ENCODE measurements at places on chromosomes 1 and 21. TPM values are rescaled to one million over a fixed set of nuclear protein-coding genes. Genes with fewer than 3 reads are reported as not detected.

SMPDL3B gene
- total RNA-seq: 0.28 TPM

NOL9 gene
- 58.0 TPM for total RNA-seq

PLEKHA6 gene
- total RNA-seq: 1.3 TPM

PACC1 gene
- 16.4 TPM for total RNA-seq

HHIPL2 gene
- total RNA-seq: 0.32 TPM

CCDC27 gene
- not detected for total RNA-seq

KCNE1 gene
- total RNA-seq: 0.15 TPM

DCST2 gene
- 2.2 TPM for total RNA-seq

WNT2B gene
- total RNA-seq: 0.32 TPM

GOLT1A gene
- not detected for total RNA-seq

PTGER3 gene
- not detected for total RNA-seq

DNA sequence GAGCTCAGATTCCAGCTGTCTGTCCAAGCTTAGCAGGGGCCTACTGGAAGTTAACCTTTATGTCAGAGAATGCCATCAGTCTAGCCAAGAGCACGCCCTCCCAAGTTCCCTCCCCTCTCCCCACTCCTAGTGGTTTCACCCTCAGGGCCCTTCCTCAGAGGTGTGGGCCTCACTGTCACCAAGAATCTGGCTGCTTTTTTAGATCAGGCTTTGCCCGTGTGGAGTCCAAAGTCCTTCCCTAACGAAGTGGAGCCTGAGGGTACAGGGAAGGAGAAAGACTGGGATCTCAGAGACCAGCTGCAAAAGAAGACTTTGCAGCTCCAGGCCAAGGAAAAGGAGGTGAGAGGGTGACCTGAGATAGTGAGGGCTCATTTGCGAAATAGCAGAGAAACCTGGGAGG, 4.1 kb downstream of the C1orf74 start:
- no peak for ATAC-seq

GRCh38 chr1:222026280-222026679, 284.4 kb upstream of the DUSP10 start:
- ATAC-seq: no peak

DNA sequence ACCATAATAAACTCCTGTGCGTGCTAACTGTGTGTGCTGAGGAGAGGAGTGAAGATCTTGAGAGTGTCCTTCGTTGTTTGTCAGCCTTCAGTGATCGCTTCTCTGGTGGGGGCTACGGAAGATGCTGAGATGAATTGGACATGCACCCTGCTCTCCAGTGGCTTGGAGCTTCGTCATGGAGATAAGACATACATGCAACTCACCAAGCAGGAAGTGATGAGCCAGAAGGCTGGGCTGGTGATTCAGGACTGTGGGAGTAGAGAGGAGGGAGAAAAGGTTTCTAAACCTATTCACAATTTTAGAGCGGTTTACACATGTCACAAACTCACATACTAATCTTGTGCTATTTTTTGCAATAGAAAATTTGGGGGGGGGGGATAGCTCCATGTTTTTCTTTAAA, 128.9 kb upstream of the ADAR start:
- peak; percentile 100 for ATAC-seq

- ATAC-seq: no peak
These were observed 33.1 kb downstream of the SIPA1L2 start for GRCh38 chr1:232596666-232597303.

- ATAC-seq: no peak
These were observed 13.8 kb downstream of the RGS4 start for GRCh38 chr1:163082971-163083370.

GRCh38 chr1:221723848-221724236, 18.0 kb downstream of the DUSP10 start:
- no peak for ATAC-seq

GRCh38 chr1:211493876-211494653, 2.1 kb upstream of the RD3 start:
- ATAC-seq: no peak

DNA sequence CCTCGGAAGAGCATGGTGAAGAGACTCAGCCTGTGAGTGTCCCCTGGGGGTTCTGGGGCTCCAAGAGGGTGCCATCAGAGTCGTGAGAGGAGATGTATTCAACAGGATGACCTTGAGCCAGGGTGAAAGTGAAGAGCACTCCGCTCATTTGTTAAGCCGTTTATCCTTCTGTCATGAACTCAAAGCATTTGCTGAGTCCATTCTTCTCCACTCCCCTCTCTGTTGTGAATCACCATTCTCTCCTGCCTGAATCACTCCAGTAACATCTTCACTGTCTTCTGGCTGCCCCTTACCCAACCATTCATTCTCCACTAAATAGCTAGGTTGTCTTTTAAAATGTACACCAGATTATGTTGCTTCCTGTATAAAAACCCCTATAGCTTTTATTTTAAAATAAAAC, 102.2 kb downstream of the RGL1 start:
- ATAC-seq: no peak

DNA sequence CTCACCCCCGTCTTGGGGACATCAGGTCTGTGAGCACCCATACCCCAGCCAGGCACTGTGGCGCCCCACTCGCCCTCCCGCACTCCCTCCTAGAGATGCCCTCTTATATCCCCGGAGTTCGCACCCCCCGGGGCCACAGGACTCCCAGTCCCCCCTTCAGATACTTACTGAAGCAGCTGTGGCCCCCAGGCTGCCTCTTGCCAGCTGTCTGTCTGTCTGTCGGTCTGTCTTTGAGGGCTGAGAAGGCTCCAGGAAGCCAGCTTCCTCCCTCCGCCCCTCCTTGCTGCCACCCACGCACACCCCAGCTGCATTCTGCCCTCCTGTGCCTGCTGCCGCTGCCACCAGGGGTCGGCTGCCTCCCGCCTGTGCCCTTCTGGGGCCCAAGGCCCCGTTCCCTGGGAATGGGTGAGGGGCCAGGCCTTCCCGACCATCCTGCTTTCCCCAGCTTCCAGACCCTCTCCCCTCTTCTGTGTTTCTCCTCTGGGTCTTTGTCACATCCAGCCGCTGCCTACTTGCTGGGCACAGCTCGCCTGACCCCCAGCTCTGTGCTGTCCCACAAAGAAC, at the start of gene PTPN7:
Gene PTPN7, minus strand, starts transcription at position 226 of the 564 bp plus-strand sequence. CDS start 1,200 bp downstream, outside the sequence.
- peak; percentile 57 for ATAC-seq

GRCh38 chr21:28663111-28663693, 329.5 kb downstream of the LTN1 start:
- no peak for ATAC-seq

GRCh38 chr1:112692681-112693080, 14.2 kb downstream of the RHOC start:
- ATAC-seq: no peak

DNA sequence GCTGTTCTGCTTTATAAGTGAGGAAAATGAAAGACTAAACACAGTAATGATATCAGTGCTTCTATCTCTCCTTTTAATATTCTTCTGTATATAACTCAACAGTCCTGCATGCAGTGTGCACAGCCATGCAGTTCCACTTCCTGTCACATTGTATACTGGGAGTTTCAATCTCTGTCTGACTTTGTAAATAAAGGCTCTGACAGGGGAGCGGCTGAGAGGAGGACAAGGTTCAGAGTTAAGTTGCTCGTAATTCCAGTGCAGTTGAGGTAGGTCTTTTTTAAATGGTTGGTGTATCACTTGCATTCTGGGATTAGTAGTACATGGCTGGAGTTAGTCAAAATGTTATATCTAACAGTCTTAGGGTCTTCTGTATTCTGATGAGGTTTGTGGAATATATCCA, 264.5 kb downstream of the OLFM3 start:
- ATAC-seq: no peak

GRCh38 chr1:6140413-6140812, 39.7 kb downstream of the CHD5 start:
- ATAC-seq: no peak

DNA sequence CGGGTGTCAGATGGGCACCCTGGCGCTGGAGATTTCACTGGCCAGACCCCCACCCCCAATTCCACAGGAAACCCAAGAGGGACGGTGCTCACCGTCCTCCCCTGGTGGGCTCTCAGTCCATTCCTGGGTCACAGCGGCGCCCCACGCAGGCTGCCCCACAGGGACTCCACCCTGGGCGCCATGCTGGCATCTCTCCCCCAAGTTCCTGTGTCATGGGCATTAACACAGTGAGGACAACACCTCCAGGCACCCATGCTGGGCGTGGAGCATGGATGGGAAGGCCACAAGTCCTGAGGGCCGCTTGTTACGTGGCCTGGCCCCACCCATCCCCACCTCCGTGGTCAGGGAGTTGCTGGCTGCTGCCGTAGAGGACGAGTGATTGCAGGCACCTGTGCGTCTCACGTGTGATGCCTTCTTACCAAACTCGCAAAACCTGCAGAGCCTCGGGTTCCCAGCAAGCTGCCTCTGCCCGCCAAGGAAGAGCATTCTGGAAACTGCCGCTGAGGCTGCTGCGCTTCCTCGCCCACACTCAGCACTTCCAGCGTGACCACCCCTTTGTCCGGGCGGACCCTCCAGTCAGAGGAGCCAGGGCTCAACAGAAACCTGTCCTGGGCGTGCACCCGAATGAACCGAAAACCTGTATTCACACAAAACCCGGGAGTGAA, 60.3 kb downstream of the SLX9 start:
- no peak for ATAC-seq

- no peak for ATAC-seq
These were observed 26.9 kb downstream of the IGSF21 start for GRCh38 chr1:18134324-18135046.

GRCh38 chr1:156241311-156241811, 623 bp upstream of the BGLAP start:
- ATAC-seq: no peak

- no peak for ATAC-seq
These were observed 6.7 kb downstream of the KCNJ15 start for GRCh38 chr21:38263493-38263892.

DNA sequence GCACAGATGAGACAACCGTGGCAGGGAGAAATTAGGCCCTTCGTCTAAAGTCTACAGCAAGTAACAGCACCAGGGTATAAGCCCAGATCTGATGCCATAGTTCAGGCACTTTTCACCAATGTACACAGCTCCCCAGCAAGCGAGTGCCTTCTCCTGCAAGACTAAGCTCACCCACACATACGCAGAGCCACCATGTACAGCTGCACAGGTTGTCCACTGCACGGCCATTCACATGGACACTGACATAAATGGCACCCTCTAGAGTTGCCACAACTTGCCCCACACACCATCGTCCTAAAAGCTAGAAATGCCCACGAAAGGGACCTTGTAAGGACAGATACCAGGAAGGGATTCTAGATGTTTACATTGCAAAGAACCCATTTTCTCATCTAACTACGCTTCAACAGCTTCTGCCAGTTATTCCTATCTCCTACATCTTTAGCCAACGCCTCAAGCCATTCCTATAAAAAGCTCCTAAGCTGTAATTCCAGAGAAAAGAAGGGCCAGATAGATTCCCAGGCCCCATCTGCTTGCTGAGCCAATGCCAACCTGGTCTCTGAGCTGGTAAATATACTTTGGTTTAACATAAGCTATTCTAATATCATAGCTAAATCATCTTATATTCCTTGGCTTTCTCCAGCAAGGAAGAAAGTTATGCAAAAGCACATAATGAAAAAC, 174.0 kb upstream of the KAZN start:
- no peak for ATAC-seq

GRCh38 chr1:112878321-112878720, 77.7 kb downstream of the SLC16A1 start:
- ATAC-seq: no peak

- no peak for ATAC-seq
These were observed 306.3 kb upstream of the DUSP10 start for GRCh38 chr1:222048094-222048595.

DNA sequence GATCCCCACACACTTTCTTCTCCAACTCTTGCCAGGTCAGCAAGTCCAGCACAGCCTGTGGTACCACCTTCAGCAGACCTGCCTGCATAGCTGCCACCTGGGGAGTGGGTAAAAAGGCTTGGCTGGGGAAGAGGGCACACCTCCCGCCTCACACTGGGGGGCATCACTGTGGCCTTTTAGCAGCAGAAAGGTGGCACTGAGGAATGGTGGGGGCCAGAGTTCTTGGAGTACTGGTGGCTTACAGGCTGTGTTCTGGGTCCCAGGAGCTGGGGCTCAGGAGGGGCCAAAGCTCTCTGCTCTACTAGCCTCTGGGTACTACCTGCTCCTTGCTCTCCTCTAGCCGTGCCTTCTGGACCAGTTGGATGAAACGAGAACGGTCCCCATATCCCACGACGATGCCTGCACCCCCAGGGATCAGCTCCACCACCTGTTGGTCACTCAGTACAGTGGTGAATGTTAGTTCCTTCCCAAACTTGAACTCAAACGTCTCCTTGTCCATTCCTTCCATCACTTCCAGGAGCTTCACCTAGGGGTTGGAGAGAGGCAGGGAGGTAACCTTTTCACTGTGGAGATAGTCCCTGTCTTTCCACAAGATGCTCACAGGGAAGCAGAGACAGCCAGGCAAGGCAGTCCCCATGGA, 6.7 kb downstream of the HECTD3 start:
- no peak for ATAC-seq

DNA sequence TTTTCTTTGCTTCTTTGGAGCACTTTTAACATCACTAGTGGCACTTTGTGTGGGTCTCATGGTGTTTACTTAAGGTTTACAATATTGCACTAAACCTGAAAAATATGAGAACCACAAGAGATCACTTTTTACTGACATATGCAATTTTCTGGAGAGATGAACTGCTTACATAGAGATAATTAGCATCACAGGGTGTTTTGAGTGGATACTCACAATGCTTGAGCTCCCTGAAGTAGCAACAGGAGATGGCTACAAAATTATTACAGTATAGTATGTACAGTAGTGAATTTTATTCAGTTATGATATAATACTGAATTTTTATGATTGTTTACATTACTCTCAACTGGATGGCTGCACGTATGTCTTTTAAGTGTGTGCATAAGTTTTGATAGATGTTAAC, 22.6 kb downstream of the RPRD2 start:
- ATAC-seq: no peak

GRCh38 chr1:4087530-4088420, 187.7 kb upstream of the C1orf174 start:
- peak; percentile 73 for ATAC-seq

- peak; percentile 76 for ATAC-seq
These were observed 8.1 kb upstream of the TSPAN1 start for GRCh38 chr1:46166521-46167462.
